ENCODE measurements at places on chromosomes 12 and 14.

- no peak for DNase-seq
Measured at GRCh38 chr12:98475565-98475908, 39.9 kb upstream of the TMPO start.

GRCh38 chr14:74048281-74048680 lies 29.1 kb downstream of the BBOF1 start:
- DNase-seq, result no peak

- no peak for DNase-seq
Measured at GRCh38 chr12:58291106-58291505, 349.7 kb downstream of the ATP23 start.

DNA sequence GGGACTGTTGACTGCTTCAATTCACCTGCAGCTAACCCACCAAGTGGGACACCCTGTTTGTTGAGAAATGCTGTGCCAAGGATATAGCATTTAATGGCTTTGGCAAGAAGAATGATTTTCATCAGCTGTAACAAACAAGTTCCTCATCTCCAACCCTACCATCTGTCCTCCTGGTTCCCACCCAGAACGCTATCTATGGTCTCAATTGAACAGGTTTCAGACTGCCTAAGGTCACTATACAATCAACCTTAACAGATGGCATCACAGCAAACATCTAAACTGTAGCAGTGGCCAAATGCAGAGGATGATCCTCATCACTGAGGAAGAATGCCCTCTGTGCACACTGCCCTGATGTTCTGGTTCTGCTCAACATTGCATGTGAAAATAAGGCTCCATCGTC lies 546.2 kb upstream of the FOXG1 start:
- DNase-seq, result no peak

DNA sequence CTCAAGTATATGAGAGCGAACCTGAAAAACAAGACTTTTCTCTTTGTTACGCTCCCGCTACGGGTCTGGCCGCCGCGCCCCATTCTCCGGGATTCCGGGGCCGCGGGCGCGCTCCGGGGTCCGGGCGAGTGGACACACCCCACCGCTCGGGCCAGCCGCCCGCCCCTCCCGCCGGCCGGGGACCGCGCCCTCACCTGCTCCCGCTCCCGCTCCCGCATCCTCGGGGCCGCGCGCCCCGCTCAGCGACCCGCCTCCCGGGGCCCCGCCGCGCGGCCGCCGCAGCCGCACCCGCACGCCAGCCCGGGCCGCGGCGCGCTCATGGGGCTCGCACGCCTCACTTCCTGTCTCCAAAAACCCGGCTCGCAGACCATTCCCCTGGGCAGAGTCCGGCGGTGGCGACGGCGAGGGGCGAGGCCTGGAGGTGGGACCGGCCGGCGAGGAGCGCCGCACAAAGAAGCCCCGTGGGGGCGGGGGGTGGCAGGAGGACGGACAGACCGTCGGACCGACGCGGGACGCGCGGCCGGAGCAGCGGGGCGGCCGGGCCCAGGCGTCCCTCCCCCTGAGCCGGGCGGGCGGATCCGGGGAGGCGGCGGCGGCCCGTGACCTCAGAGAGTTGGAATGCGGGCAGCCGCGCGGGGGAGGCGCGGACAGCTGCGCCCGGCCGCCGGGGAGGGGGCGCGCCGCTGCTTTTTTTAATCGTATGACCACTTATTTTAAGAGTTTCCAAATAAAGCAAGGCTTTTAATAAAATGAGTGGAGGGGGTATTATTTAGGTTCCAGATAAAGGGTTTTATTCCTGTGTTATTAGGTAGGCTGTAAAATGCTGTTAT lies at the start of gene PTPN21:
Gene PTPN21, minus strand, starts transcription at position 551 of the 830 bp plus-strand sequence. CDS start 4,590 bp downstream, outside the sequence.
- DNase-seq, result no peak

- no peak for DNase-seq
Measured at GRCh38 chr12:47980779-47981495, 17.5 kb downstream of the TMEM106C start.

DNA sequence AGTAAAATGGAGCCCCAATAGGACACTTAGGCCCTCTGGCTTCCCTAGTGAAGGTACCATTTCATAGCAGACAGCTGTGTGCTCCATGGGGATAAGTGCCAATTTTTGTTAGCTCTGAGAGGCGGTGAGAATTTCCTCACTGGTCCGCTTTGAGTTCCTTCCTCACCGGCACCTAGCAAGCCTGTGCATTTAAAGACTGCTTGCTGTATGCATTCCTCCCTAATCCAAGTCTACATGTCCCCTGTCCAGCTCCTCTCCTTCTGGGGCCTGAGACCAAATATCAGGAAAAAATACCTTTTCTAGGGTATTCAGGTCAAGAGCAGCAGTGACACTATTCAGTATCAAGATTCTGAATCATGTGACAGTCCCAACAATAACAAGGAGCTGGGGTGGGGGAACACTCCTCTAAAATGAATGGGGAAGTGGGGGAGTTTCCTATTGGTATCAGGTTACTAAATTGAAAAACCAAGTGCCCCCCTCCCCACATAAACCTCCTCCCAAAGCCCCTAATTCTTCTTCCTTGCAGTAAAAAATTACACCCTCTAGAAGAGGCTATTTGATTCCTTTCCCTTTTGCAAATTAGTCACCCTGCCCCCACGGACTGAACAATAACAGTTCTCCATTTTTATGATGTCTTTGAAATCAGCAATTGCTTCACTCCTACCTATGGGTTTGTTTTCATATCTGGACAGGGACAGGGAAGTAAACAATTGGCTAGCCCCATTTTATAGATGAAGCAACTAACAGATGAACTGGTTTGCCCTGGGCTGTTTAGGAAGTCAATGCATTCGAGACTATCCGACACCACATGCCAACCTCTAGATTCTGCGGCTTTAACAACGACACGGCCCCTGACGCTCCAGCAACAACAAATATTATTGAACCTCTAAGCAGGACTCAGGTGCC lies 28.9 kb downstream of the BCL11B start:
- DNase-seq, result no peak

- no peak for DNase-seq
Measured at GRCh38 chr12:30201301-30202160, 417.8 kb upstream of the TMTC1 start.

DNA sequence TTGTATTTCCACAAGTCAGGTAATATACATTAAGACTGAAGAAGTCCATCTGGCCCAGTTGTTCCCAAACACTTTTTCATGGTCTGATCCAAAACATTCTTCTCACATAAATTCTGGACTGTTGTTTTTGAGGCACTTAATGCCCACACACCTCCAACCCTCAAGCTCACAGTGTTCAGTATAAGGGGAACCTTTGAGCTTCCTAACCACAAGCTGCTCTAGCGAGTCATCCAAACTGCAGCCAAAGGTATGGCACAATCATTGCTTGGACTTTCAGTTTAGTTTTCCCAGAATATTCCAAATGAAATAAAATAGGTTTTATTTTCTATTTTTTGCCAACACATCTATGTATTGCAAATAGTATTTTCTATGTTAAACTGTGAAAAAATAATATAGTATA lies 103.0 kb downstream of the PUS7L start:
- no peak for DNase-seq

DNA sequence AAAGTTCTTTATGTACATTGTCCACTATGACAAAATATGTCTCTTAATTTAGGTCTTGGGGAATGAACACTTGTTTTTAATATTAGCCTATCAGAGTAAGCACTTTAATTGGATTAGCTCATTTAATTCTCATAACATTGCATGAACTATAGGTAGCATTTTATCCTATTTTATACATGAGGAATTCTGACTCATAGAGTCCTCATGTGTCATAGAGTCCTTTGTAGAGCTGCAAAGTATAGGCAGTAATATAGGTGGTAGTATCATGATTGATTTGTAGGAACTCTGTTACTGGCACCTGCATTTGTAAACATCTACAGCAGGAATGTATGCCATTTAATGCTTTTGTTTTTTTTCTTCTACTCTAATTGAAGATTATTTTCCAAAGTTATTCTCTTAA lies 96.0 kb downstream of the GPHN start:
- no peak for DNase-seq

DNA sequence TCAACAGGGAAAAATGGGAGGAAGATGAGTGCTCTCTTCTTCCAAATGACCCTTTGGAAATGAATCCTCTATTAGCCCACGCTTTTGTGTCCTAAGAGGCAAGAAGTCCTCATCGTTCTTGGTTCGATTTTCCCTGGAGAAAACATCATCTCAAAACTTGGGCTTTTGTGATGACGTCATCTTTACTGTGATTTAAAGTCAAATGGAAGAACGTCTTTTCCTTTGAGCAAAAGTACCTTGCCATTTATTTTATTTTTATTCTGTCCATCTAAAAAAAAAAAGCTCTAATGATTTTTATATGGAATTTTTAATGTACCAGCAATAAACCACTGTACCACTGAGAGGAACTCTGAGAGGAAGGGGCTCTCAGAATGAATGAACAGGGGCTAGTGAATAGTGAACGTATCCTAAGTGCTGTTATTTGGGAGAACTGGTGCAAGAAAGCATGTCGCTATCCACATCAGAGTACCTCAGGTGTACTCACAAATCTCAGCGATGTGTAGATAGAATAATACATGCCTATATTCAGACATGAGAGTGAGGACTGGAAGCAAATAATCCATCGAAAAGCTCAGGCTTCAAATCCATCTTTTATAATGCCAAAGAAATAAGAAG lies 124.8 kb downstream of the HMGA2 start:
- no peak for DNase-seq

- DNase-seq, result no peak
Measured at GRCh38 chr12:12998248-12998647, 1.8 kb downstream of the HEBP1 start.

DNA sequence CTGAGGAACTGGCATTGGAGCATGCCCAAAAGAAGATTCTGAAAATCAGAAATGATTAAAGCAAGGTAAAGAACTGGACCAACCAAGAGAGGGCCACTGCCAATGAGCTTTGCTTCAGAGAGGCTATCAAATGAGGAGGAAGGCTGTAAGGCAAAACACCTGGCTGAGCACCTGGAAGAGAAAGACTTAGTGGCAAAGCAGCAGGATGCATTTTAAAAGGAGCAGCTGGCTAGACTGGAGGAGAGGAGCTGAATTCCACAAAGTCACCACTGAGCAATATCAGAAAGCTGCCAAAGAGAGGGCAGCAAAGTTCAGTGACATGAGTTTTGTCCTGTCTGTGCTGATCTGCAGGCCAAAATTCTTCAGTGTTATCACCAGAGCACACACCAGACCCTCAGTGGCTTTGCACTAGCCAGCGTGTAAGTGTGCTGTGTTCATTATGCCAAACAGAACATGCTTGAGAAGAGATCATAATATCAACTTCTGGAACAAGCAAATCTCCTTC lies 338.7 kb downstream of the TRHDE start:
- no peak for DNase-seq

- peak; percentile 24 for DNase-seq
Measured at GRCh38 chr12:56387152-56387736, 24.6 kb upstream of the APOF start.

DNA sequence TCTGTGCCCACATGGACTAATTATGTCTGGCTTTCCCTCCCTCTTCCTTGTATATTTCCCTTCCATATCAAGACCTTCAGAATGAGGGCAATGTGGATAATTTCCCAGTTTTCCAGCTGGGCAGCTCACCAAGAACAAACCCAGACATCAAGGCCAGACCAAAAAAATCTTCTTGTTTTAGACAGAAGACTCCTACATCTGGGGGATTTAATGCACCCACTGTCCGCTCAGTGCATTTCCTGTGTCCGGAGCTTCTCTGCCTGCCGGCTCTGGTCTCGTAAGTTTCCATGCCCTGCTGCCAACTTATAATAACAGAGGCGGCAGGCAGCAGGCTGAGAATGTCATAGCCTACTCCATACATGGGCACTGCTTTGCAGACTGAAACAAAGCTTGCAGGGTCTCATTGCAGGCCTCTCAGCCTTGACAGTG lies 207.2 kb upstream of the BCL2L14 start:
- DNase-seq, result no peak

DNA sequence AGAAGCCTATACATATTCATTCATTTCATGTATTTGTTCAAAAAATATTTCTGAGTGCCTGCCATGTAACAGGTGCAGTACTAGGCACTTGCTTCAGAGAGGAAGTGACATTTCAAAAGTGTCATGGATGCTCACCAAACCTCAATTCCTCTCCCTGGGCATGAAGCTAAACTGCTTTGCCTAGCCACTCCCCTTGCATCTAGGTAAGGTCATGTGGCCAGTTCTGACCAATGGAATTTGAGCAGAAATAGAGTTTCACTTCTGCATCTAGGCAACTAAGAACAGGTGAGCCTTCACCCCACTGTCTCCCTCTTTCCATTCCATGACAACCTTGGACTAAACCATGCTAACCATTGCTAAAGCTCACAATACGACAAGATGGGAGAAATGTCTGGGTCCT lies 27.6 kb downstream of the TC2N start:
- DNase-seq, result no peak

- no peak for DNase-seq
Measured at GRCh38 chr12:107655281-107656065, 30.1 kb upstream of the PWP1 start.

GRCh38 chr12:59375633-59376032 lies 220.2 kb upstream of the SLC16A7 start:
- no peak for DNase-seq

DNA sequence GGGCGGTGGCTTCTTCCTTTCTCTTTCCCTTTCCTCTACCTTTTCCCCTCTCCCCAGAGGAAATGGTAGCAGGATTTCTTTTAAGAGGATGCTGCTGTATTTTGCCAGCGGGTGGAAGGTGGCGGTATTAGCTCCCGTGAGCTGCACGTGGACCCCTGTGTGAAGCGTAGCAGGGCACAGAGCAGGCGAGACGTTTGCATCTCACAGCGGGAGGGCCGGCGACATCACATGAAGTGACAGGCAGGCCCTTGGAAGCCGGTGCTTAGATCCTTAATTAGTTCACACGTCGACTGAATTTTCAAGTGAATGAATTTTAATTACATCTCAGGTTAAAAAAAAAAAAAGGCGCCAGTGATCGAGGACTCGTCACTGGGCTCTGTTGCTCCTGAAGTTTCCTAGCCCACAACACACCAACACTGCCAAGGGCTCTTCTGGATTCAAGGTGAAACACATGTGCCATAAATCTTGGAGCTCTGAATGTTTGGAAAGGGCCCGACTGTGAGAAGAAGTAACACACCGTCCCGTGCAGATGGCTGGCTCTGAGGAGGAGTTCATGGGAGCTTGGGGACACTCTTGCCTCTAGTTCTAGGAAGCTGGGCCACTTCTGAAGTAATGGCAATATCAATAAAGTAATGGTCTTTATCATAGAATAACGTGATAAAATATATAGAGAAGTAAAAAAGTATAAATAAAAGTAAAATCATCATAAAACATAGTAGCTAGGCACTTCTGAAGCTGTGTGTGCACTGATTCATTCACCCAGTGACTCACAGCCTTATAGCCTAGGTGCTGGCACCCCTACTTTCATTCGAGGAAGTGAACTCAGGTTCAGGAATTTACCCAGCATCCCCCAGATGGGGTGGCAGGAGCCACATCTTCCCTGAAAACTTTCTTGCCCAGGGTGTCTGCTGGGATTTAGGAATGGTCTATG lies 75.3 kb downstream of the AACS start:
- DNase-seq, result peak; percentile 46
